Aorta (tissue), 5 donors: ENCODE measurements at places on chromosomes 3 and 15. TPM values are rescaled to one million over a fixed set of nuclear protein-coding genes. Genes with fewer than 3 reads are reported as not detected.
A peak's percentile ranks its signal among the peaks of the same experiment; 100 is the strongest.

Gene LMOD3
- 0.12 TPM for total RNA-seq

Gene CDCP1
- 8.9 TPM for total RNA-seq

DNA sequence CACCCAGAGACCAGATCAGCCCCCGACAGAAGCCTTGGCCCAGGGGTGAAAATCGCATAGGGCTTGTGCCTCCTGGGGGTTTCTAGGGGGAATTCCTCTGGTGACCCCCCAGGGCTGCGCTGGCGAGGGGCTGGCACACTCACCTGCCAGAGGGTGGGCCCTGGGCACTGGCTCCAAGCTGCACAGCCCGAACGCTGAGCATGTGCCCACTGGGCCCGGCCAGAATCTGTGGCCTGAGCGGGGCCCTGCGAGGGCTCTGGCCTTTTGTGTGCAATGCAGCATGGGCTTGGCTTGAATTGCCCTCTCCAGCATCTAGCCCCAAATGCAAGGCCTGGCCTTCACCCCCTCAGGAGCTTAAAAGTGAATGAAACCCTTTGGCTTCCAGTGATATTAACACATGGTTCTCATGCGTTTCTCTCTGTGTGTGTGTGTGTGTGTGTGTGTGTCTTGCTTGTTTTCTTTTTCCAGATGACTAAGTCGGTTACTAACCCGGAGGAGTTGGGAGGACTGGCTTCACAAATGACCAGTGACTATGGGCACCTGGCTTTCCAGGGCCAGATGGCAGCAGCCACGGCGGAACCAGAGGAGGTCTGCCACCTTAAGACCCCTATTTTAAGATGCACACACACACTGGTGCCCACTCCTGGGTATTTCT, 259.1 kb upstream of the TPM1 start:
- no peak overlapping the region for H3K4me3 ChIP-seq
- no peak for DNase-seq
- no peak overlapping the region for H3K27ac ChIP-seq

Gene THOC7
- total RNA-seq = 53.8 TPM

- H3K27me3 ChIP-seq = no peaks in the 10 kb centered on the region
- H3K27ac ChIP-seq = no peak overlapping the region
- H3K4me3 ChIP-seq = no peak overlapping the region
- no peaks in the 10 kb centered on the region for H3K4me1 ChIP-seq
- peaks cover 8% of the 10 kb centered on the region for H3K36me3 ChIP-seq
- no peak for DNase-seq
These were observed 49.2 kb downstream of the PHC3 start for GRCh38 chr3:170132335-170132734.

DNA sequence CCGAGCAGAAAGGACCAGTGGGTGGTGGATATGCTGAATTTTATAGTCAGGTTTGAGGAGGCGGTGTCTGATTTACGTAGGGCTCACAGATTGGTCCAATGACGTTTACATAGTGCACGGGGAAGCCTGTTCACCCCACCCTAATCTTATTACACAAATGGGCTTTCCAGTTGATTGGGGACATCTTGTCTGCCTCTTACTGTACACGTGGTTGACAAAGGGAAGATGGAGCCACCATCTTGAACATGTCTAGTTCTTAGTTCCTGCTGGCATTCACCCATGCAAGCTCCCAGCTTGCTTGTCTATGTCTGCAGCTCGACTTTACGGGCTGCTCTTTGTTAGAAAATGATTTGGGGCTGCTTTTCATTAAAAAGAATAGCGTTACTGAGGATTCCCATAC, 332.0 kb upstream of the SLCO3A1 start:
- H3K27me3 ChIP-seq = peaks cover 1% of the 10 kb centered on the region
- no peak overlapping the region for H3K4me3 ChIP-seq
- H3K4me1 ChIP-seq = no peaks in the 10 kb centered on the region
- H3K36me3 ChIP-seq = no peaks in the 10 kb centered on the region
- no peak for DNase-seq
- no peak overlapping the region for H3K27ac ChIP-seq

DNA sequence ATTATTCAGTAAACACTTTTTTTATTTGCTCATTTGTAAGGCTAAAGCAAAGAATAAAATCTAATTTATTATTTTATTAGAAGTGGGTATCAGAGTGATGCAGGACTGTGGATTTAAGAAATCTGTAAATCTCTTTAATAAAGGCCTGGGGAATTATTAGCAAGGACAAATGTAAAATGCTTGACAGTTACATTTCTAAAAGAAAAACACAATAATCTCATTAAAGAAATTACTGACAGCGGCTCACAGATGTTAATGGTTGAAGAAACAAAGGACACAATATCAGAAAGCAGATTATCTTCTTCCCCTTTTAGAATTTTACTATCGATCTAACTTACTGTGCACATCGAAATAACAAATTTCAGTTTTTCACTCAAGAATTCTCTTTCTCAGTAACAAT, 262.1 kb upstream of the MEIS2 start:
- no peaks in the 10 kb centered on the region for H3K36me3 ChIP-seq
- no peak for DNase-seq
- no peaks in the 10 kb centered on the region for H3K4me1 ChIP-seq
- no peak overlapping the region for H3K4me3 ChIP-seq
- no peaks in the 10 kb centered on the region for H3K27me3 ChIP-seq
- H3K27ac ChIP-seq = no peak overlapping the region

Gene SPINK8
- total RNA-seq = not detected

GRCh38 chr3:5426094-5426883, 238.8 kb downstream of the EDEM1 start:
- H3K4me1 ChIP-seq = no peaks in the 10 kb centered on the region
- peak; percentile 91 for DNase-seq
- no peak overlapping the region for H3K4me3 ChIP-seq
- no peaks in the 10 kb centered on the region for H3K36me3 ChIP-seq

- no peaks in the 10 kb centered on the region for H3K27me3 ChIP-seq
- no peaks in the 10 kb centered on the region for H3K36me3 ChIP-seq
- no peak overlapping the region for H3K27ac ChIP-seq
- H3K4me1 ChIP-seq = no peaks in the 10 kb centered on the region
These were observed 1102.2 kb downstream of the IGSF11 start for GRCh38 chr3:117932441-117932840.

- H3K36me3 ChIP-seq = no peaks in the 10 kb centered on the region
- H3K4me1 ChIP-seq = no peaks in the 10 kb centered on the region
- H3K27me3 ChIP-seq = no peaks in the 10 kb centered on the region
- no peak overlapping the region for H3K4me3 ChIP-seq
- H3K27ac ChIP-seq = no peak overlapping the region
These were observed 353.9 kb upstream of the RARB start for GRCh38 chr3:25074149-25074548.

DNA sequence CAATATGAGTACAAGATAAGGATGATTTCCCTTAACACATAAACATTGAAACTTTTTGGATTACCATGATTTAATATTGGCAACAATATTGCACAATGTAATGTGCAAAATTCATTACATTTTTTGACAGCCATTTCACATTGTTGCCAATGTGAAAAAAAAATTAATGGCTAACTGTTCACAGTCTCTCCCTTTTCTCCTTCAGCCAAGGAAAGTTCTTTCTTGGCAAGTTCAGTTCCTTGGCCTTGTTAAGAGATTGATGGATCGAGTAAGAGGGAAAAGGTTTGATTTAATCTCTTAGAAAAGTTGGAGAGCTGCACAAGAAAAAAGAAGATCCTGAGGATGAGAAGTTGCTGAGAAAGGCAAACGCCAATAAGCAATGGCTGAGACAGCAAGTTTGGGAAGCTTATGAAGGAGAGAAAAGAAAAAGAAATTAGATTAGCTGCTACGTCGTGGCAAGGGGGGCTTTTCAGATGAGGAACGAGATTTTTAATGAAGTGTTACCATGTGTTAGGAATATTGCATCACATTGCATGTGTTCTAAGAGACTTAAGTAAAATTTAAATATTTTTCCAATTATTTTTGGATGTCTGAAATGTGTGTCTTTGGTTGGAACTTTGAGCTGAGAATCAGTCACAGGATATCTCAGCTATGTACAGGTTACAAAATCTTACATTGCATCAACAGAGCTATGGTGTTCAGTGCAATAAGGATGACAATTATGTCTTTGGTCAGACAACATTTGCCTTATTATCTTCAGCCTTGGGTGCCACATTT, 61.4 kb upstream of the ZNF280D start:
- H3K27me3 ChIP-seq = no peaks in the 10 kb centered on the region
- H3K27ac ChIP-seq = no peak overlapping the region
- DNase-seq = no peak

DNA sequence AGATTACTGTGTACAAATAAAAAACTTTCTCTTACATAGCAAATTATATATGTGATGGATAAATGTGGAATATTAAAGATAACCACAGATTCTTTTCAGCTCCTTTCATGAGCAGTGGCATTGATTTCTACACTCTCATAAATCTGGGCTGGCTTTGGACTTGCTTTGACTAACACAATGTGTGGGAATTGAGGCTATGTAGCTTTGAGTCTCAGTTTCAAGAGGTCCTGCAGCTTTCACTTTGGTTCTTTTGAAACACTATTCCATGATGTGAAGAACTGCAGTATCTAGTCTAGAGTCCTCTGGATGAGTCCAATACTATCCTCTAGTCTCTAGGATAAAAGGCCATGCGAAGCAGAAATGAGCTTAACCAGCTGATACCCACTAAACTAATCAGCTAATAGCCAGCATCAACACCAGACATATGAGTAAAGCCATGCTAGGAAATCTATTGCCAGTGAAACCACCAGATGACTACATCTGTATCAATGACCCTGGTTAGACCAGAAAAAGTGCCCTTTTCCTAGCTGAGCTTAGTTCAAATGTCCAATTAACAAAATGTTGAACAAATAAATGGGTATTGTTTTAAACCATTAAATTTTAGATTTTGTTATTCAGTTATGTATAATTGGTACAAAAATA, 274.9 kb upstream of the ZPLD1 start:
- H3K36me3 ChIP-seq = no peaks in the 10 kb centered on the region
- no peak overlapping the region for H3K4me3 ChIP-seq
- no peaks in the 10 kb centered on the region for H3K4me1 ChIP-seq
- no peak overlapping the region for H3K27ac ChIP-seq
- no peak for DNase-seq

DNA sequence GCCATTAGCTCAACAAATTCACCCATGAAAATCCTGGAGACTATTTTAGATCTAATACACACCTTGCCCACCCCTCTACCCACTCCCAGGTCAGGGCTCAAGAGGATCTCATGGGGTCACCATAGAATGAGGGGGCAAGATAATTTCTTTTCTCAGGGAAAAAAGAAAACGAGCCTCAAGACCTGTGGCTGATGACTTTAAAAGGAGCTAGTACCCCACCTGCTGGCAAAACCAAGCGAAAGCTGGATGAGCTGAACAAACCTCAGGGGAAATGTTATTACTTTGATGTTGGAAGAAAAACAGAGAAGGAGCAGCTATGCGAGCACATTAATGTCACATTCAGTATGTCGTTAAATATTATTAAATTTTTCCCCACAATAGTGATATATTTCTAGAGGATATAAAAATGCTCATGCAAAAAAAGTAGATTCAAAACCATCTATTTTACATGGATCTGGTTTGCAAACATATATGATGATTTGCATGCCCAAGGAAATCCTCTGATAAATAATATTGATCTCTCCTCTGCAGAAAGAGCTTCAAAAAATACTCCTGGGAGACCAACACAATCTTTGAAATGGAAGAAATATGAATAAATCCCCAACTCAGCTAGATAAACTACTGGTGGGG, 37.7 kb downstream of the PLD1 start:
- H3K27me3 ChIP-seq = no peaks in the 10 kb centered on the region
- no peaks in the 10 kb centered on the region for H3K36me3 ChIP-seq
- H3K4me3 ChIP-seq = no peak overlapping the region

Gene DMXL2
- total RNA-seq = 23.3 TPM

DNA sequence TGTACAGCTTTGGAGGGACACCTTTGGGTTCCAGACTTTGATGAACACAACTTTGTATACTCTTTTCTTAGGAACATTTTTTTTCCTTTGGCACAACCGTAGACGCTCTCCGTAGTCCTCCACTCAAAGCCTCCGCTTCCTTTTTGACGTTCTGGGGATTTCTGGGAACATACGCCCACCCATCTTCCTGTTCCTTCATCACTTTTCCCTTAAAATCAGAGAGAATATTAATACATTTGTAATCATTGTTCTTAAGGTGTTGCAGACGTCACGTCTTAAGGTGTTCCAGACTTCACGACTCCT, 405 bp upstream of the SPG21 start:
- no peaks in the 10 kb centered on the region for H3K36me3 ChIP-seq
- no peaks in the 10 kb centered on the region for H3K4me1 ChIP-seq
- H3K4me3 ChIP-seq = peak overlapping the region; percentile 5
- no peaks in the 10 kb centered on the region for H3K27me3 ChIP-seq
- no peak for DNase-seq
- no peak overlapping the region for H3K27ac ChIP-seq

DNA sequence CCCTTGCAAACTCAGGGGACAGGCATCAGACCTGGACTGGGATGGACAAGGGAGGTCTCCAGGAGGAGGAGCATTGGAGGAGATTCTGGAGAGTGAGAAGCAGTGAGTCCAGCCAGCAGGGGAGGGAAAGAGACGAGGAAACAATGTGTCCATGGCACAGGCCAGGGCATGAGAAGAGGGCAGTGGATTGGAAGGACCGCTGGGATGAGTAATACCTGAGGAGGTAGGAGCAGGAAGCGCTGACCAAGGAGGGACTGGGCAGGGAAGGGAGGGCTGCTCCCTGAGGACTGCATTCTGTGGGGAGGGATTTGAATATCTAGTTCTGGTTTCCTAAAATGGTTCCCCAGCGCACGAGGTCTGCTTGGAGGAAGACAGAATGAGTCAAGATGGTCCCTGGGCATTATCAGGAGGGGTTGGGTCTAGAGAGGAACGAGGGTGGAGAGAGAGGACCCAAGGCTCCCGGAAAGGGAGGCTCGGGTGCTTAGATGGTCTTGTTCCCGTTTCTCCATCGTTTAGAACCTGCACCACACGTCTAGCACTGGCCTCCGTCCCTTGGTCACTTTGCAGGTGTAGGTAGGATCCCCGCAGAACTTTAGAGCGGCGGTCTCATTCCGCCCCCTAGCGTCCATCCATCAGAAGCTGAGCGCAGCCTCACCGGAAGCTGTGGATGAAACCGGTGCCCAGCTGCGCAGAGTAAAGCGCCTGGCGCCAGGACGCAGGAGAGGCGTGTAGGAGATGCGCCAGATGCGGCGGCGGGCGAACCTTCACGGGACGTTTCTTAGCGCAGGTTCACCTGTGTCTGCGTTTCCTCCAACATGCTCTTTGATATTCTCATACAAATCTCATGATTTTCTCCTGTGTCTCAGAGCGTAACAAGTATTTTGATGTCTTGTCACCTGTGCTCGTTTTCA, 190.7 kb upstream of the NDN start:
- no peak overlapping the region for H3K4me3 ChIP-seq
- no peaks in the 10 kb centered on the region for H3K4me1 ChIP-seq
- H3K27me3 ChIP-seq = no peaks in the 10 kb centered on the region

Gene FOXP1
- total RNA-seq = 263 TPM
